ENCODE measurements at places on chromosomes 7 and 10.
A peak's percentile ranks its signal among the peaks of the same experiment; 100 is the strongest.

DNA sequence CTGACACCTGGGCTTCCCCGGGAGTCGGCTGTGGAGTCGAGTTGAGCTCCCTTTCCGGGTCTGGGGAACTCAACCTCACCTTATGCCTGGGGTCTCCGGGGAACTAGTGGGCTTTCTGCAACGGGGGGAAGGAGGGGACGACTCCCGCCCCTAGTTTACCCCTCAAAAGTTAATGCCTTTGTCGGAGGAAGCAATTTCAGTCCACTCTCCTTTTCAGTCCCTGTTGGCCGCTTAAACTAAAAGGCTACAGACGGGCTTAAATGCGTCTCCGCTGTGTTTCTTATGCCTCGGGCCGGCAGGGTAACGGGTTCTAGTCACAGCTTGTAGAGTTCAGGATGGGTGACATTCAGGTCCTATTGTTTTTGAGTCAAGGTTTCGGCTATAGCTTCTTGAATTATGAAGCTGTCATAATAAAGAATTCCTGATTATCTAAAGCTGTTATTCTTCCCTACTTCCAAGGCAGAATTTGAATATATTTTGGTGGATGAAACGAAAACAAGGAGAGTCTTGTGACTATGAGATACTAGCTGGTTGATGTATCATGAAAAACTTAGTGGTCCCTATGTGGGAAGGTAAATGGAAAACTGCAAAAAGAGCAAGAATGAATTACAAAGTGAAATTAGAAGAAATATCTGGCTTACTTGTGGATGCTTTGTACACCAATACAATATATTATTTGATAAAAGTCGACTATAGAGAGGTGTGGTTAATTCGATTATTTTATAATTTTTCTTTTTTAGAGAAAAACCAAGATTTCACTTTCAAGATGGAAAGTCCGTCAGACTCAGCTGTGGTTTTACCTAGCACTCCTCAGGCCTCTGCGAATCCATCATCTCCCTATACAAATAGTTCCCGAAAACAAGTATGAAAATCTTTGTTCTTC is 495 bp downstream of the SFR1 start:
- peak overlapping the region; percentile 83 for H3K4me3 ChIP-seq
- peak overlapping the region; percentile 87 for H3K27ac ChIP-seq
- DNase-seq, result no peak
- H3K27me3 ChIP-seq, result no peaks in the 10 kb centered on the region
- peaks cover 2% of the 10 kb centered on the region for H3K4me1 ChIP-seq

DNA sequence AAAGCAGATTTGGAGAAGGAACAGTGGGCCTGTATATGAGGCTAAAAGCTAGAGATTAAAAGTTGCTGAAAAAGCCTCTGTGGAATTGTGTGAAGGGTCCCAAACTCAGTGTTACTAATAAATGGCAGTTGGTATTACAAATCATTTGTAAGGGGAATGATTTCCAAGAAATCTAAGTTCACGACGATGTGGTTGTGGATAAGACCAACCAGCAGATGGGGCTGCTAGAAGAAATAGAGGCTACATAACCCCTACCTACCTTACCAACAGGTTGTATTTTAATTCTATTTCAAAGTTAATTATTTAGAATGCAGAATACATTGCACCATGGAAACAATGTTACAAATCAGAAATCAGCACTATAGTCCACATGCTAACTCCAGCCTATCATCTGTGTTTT is 377.1 kb downstream of the HPSE2 start:
- no peak overlapping the region for H3K4me3 ChIP-seq
- H3K4me1 ChIP-seq, result no peaks in the 10 kb centered on the region
- H3K27me3 ChIP-seq, result no peaks in the 10 kb centered on the region
- no peaks in the 10 kb centered on the region for H3K36me3 ChIP-seq

DNA sequence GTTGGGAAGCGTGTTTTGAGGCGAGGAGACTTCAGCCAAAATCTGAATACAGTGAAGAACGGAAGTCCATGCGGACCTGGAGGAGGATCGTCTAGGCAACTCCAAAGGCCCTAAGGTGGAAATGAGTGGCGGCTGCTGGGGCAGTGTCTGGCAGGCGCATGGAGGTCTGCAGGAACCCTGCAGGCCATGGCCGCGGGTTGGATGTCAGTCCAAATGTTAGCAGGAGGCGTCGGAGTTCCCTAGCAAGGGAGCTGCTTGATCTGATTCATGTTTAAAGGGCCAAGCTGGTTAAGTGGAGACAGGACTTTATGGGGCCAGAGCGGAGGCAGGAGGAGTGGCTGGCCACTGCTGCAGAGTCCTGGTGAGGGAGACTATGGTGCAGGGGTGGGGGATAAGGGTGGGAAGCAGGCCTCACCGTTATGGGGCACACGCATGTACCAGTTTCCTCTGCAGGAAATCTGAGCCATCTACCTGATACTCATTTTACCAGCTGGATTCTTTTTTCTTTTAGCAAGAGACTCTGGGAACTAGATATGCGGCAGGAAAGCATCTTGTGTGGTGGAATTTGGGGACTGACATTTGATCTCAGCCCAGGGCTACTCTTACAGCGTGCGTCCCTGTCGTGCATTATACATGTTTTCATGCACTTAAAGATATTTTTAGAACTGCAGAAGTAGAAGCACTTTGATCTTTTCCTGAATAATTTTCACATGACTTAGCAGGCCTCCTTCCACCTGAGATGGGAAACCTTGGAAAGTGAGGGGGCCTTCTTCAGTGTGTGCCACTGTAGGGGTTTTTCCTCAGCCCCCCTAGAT is 6.6 kb upstream of the REPIN1 start:
- no peaks in the 10 kb centered on the region for H3K4me1 ChIP-seq
- DNase-seq, result no peak
- H3K4me3 ChIP-seq, result no peak overlapping the region
- no peaks in the 10 kb centered on the region for H3K36me3 ChIP-seq

DNA sequence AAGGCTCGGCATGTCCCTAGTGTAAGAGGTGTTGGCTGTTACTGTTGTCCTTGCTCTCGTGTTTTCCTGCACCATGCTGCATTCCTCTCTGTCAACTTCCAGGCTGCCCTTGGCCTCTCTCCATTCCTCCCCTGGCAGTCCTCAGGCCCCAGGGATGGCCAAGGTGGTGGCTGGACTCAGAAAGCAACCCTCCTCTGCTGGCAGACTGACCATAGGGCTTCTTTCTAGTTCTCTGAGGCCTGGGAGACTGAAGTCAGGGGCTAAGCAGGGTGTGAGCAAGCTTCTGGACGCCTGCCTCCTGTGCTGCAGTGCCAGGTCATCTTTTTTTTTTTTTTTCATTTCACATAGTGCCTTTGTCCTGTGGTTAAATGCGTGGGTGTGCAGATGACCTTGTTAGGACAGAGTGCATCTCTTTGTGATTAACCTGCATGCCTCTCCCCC is 72.0 kb downstream of the GOLGA7B start:
- no peaks in the 10 kb centered on the region for H3K36me3 ChIP-seq
- DNase-seq, result no peak

DNA sequence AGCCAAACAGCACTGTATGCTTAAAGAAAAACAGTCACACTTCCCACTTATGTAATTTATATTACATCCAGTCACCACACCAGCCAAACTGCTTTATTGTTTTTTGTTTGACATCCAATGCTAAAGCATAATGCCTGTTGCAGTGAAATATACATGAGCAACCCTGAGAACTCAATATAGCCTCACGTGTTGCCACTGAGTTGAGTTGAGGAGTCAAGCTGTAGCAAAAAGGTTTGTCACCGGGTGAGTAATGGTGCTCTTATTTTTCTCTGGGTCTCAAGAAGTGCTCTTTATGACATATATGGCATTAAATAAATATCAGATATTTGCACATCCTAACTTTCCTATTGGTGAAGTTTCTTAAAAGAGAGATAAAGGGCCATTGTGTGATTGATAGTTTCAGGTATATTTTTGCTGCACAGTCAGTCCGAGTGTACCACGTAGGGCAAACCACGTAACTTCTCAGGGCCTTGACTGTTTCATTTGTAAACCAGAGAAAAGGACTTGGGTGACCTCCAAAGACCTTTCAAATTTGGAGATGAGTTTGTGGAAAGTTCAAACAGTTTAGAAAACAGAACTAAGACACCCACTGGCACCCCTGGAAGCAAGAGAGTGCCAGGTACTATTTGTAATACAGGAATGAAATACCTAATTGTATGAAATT is 168.5 kb downstream of the CFTR start:
- no peak overlapping the region for H3K27ac ChIP-seq
- no peaks in the 10 kb centered on the region for H3K4me1 ChIP-seq
- H3K4me3 ChIP-seq, result no peak overlapping the region
- DNase-seq, result no peak
- no peaks in the 10 kb centered on the region for H3K36me3 ChIP-seq
- no peaks in the 10 kb centered on the region for H3K27me3 ChIP-seq

GRCh38 chr10:11866199-11866925 is 43.2 kb downstream of the PROSER2 start:
- no peaks in the 10 kb centered on the region for H3K4me1 ChIP-seq
- DNase-seq, result no peak
- no peak overlapping the region for H3K27ac ChIP-seq
- no peaks in the 10 kb centered on the region for H3K27me3 ChIP-seq
- H3K36me3 ChIP-seq, result no peaks in the 10 kb centered on the region

Data from ovary (tissue), 10 donors.